AG09309 (cell line): ENCODE measurements at places on chromosomes 2 and 18.

DNA sequence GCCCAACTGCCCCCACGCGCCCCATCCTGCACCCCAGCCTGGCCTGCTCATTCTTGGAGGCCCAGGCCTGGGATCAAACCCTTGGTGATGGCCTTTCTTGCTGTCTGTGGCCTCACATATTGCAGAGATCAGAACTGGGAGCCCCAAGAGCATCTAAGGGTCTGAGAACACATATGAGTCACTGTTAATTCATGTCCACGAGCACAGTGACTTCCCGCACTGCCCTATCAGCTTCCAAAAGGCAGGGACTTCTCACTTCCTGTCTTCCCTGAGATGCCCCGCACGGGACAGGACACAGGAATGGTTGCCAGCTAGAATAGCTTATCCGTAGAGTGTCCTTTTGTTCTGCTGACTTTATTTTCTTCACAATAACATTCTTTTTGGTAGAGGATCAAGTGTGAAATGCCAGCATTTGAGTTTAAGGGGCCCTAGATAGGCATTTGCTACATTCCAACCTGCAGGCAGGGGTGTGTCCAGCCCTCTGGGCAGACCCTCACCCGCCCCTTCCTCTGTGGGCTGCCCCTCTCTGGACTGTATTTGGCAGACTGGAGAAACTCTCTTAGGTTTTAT is 21.1 kb upstream of the CELF4 start:
- DNase-seq = no peak

DNA sequence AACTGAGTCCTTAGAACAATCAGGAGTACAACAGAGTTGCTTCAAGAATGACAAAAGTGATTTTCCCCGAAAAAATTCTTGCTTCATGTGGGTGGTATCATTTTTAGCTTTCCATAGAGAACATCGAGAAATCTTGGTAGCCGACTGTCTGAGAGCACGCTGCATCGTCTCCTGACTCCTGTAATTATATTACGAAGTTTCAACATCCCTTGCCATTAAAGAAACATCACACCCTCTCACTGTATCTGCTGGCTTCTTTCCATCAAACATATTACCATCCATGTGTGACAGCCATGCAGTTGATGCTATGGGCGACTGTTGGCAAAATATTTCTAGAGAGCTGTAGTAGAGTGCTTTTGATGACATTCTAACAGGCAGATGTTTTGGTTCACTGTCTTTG is 311.2 kb downstream of the CMPK2 start:
- no peak for DNase-seq

- no peak for DNase-seq
These were observed 405 bp downstream of the PPP3R1 start for GRCh38 chr2:68251855-68252399.

DNA sequence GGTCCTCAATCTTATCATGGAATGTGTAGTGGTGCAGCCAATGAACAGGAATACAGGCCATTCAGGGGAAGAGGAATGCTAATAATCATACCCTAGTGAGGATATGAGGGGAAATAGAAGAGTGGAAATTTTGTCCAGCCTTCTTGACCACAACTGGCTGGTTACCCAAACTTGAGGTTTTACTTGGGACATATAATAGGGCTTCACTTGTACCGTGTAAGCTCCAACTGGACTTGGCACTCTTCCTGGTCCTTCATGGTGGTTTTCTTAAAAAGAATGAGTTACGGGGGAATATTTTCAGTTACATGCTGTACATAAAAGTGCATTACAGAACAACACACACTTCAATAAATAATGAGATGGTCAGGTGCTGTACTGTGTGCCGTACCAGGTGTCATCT is 234.9 kb upstream of the RASGRP3 start:
- DNase-seq = peak; percentile 25

DNA sequence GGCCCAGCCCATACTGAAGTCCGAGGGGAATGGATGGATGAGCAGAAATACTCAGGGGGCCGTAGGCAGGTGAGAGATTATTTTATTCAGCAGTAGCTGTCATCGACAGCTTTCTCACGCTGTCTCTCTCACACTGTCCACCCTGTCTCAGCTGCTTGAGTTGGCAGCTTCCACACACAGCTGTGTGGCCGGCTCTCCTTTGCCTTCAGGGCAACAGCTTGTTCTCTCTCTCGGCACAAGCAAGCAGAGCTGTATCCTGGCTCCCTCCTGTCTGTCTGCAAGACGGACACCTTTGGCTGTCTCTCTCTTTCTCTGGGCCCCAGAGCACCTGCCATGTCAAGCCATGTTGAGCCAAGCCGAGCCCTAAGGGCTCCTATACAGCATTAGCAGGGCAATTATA is 9.8 kb upstream of the PAPOLG start:
- no peak for DNase-seq

DNA sequence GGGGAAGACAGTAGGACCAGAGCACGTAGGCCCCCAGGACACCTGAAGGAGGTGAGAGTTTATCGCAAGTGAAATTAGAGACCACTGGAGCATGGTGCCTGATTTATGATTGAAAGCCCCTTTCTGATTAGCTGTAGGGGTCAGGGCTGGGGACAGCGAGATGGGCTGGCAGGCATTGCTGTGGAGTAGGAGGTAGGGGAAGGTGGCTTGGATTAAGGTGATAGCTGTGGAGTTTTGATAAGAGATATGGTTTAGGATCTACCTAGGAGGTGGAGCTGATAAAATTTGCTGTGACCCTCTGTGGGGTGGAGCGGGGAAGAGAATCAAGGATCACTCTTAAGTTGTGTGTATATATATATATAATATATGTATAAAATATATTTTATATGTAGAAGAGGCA is 157.5 kb downstream of the CD8B2 start:
- DNase-seq = no peak

DNA sequence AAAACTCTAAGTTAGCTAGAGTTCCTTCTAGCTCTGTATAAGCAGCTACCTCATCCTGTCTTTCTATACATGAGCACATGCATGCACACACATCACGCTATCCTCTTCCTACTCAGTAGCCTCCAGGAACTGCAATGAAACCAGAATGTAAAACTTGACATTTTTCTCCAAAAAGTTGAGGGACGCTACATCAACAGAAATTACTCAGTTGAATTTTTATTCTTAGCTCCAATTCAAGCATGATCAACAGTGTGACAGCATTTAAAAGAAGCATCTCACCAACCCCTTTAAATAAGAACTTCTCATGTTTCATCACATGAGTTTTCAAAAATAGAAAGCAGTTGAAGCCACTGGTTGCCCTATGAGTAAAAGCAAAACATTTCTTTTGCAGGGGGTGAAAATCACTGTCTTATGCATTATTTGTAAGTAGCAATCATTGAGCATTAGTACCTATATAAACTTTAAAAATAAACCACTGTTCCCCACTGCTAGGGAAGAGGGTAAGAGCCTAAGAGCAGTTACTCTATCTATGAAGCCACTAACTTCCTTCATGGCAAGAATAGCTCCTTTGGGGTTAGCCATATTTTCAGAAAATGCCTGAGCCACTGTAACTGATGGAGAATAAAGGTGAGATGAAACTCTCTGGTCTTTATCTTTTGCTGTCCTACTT is 77.9 kb upstream of the ARL5A start:
- no peak for DNase-seq

DNA sequence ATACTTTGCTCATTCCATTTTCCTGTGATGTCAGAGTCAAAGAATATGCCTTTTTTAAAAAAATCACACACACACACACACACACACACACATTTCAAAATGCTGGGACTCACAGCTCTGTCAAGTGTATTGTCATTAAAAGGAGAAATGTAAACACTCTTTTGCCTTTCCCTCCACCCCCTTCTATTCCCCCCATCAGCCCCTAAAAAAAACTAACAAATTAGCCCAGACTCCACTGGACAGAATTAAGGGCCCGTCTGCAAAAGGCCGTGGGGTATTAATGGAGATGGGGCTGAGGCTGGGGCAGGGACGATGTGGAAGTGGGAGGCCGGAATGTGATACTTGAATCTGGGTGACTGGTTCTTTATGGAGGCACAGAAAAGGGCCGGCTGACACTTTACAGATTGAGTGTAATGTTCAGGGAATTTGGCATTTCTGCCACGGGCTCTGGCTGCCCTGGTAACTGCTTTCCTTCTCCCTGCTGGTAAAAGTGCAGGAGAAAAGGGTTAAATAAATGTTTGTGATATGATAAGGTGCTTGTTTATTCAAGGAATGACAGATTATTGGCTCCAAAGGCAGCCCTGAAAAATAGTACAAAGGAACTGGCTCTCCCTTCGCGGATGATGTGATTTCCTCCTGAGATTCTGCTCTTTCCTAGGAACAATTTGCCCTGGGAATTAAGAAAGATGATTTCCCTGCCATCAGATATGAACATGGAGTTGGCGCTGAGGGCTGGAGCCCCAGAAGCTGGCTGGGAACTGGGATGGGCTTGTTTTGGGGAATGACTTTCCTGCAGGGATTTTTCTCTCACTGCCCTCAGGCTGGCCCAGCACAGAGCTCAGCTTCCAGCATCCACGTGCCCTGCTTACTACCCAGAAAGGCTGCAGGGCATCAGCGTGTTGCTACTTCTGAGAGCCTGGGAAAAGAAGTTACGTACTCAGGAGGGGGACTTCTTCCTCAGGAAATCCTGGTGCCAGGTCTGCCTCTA is 52.8 kb upstream of the CTAGE1 start:
- no peak for DNase-seq

DNA sequence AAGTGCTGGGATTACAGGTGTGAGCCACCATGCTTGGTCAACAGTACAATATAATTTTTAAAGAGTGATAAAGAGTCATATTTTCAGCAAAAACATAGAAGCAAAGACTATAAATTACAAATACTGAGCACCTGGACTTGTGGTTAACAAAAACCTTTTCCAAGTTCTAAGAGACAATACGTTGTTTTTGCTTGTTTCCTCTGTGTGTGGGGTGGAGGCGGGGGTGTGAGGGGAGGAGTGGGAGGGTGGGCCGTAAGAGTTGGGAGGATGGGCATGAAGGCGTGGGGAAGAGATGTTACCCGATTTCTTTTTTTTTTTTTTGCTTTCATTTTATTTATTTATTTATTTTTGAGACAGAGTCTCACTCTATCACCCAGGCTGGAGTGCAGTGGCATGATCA is 78.0 kb upstream of the WIPF1 start:
- no peak for DNase-seq

DNA sequence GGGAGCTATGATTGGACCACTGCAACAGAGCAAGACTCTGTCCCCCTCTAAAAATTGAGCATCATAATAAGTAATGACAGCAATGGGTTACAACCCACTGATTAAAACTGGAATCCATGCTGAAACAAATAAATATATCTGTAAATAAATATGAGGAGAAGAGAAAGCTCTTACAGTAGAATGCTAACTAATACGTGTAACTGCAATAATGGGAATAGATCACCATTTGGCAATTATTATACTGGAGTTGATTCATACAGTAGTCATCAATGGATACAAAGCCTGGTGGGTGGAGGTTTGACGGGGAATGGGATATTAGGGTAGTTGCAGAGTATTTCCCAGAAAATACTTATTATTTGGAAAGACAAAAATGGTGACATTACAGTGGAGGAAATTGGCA is 6.1 kb upstream of the INO80B start:
- DNase-seq = no peak

- DNase-seq = no peak
These were observed 827.6 kb downstream of the RNF144A start for GRCh38 chr2:7744827-7745226.

- DNase-seq = no peak
These were observed 270.7 kb downstream of the TCF4 start for GRCh38 chr18:55317324-55317723.

GRCh38 chr2:85017411-85018048 is 46.6 kb downstream of the KCMF1 start:
- DNase-seq = no peak

DNA sequence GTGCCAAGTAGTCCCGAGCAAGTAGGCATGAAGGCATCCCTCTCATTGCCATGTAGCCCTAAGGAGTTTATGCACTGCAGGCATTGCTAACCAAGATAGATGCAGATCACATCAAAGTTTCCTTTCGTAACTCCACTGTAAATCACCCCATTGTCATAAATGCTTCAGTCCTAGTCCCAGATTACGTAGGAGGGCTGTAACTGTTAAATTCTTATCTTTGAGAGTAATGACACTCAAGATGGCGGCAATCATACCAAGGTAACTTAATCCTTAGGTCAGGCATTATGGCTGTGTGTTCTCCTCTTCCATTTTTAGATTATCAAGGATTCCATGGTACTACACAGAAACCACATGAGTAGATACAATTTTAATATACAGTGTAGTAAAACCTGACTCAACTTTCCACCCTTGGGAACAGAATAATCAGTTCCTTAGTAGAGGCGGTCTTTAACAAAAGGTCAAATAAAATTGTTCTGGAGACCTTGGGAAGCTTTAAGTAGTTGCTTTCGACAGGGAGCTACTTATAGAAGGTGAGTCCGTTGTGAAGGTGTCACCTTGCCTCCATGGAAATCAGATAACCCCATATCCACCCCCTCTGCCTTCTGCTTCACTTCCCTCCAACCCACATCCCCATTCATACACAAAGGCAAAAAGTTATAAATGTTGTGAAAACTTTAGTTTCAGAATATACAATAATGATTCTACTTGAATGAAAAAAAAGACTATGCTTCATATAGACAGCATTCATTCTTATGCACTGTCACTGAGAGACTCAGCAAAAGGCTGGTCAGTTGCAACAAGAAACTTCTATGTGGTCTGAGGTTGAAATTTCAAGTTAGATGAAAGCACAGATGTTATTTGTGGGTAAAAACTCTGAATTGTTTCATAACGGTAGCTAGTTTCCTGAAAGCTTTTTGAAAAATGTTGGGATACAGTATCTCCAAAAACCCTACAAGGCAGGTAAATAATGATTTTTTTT is 64.8 kb upstream of the GALNT5 start:
- DNase-seq = no peak

DNA sequence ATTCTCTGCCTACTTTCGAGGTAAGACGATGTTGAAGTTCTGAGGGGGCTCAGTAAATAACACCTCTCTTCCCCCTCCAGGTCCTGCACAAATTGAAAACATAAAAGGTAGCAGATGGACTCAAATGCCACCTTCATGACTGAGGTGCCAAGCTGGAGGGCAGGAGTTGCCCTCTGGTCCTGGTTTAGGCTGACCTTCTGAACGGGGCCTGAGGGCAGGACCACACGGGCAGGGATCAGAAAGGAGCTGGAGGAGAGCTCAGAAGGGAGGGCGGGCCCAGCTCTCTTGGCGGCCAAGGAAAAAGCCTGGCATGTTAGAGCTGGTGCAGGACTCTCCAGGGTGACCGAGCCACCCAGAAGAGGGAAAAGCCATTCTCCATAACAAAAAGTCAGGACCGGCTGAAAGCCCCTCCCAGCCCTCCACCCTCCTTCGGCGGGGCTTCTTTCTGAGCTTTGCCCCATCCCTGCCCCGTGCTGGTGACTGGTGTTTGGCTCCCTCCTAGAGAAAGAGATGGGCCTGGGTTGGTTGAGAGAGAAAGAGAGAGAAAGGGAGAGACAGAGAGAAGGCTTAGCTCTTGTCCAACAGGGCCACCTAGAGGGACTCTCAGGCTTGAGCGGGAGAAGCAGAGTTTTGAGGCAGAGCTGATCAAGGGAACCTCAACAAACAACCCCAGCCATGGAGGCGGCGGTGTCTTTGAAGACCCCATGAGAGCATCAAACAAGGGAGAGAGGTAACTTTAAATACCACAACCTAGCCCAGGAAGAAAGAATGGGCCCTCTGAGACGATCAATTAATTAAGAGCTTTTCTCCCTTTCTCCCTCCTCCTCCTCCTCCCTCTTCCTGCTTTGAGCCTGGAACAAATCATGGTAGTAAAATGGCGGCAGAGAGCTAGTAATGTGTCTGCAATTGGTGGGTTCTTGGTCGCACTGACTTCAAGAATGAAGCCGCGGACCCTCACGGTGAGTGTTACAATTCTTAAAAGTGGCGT is 50.8 kb downstream of the WIPF1 start:
- DNase-seq = peak; percentile 7
